ENCODE measurements at places on chromosomes 11 and 22.

- DNase-seq: no peak
Observed at GRCh38 chr11:119802670-119803069, 73.7 kb upstream of the NECTIN1 start.

DNA sequence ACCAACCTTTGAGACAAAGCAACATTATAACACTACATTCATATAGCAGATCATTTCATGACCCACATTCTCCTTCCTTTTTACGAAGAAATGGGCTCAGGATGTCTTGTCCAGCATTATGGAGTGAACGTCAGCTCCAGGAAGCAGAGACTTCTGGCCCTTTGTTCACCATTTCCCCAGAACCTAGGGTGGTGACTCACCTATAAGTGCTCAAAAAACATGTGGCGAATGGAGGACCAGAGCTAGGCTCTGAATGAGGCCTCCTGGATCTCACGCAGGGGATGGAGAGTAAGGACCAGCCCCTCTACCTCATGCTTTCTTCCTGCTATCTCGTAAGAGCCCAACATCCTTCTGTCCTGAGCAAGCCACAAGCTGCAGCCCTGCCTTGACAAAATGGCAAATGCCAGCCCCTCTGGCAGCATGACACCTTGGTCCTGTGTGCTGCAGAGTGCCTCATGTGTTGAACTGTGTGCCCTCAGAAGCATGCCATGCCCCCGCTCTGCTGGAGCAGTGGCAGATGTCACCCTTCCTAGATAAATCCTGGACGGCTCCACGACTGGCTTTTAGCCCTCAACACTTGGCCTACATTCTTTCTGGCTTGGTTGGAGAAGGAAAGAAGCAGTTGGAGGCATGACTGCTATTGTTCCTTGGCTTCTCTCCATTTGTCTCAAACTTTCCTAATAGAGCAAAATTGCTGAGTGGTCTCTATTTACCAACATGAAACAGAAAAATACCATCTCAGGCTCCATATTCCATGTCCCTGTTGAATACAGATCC, 6.5 kb upstream of the ST3GAL4 start:
- DNase-seq: no peak

DNA sequence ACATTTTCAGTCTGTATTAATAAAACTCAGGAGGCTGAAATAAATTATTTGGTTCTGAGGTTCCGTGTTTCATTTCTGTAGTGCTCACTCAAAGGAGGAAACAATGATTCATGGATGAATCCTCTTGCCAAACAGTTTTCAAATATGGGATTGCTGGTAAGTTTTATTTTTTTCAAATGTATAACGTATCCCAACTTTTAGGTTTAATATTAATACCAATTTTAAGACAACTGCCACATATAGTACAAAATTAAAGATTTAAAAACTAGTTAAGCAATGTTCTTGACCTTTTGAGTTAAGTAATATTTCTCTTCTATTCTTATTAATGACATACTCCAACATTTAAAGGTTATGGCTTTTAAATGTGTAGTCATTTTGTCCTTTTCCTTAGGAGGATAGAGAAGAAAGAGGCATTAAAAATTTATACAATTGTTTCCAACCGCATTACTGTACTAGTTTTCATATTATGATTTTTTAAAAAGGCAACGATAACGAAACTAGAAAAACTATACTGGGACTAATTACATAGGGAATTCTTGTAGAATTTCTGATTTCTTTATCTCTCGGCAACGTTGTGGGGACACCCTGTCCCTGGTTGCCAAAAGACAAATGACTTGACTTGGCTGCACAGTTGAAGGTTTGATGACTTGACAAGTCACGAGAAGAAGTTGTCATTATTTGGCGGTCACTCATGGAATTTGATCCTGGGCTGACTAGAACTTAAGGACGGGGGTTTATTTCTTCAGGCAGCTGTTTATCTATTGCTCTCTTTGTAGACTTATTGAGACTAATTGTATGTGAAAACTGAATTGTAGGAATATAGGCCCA, 69.1 kb upstream of the ADSL start:
- DNase-seq: no peak

GRCh38 chr22:27628891-27629631, 172.5 kb downstream of the MN1 start:
- DNase-seq: no peak

DNA sequence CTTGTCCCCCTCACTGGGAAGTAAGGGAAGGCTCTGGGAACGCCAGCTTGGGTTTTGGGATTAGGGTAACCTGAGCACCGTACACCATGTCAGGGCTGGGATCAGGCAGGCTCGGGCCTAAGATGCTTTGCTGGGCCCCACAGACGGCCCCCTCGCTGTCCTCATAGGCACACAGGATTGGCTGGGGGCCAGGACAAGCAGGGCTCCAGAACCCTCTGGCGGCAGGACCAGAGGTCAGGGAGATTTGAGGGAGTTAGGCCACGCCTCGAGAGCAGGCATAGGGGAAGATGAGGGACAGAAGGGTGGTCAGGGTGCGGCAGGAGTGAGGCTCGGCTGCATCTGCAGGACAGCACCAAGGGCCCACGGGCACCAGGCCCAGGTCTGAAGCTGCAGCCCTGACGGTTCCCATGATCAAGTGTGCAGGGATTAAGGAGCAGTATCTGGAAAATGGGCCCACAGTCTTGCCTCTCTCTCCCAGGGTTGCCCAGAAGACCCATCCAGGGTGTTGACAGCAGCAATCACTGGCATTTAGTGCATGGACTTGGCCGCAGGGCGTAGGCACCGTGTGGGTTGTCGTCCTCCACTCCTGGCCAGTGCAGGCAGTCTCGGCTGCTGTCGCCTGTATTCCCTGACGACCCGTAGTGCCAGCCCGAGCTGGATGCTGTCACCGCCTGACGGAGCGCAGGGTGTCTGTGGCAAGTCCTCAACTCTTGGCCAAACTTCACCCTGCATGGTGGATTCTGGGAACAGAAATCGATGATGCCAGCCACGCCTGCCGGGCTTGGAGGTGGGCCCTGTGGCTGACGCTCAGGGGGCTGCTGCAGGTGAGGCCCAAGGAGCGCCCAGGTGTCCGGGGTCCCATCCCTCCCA, 15.7 kb upstream of the GNB1L start:
- DNase-seq: no peak

DNA sequence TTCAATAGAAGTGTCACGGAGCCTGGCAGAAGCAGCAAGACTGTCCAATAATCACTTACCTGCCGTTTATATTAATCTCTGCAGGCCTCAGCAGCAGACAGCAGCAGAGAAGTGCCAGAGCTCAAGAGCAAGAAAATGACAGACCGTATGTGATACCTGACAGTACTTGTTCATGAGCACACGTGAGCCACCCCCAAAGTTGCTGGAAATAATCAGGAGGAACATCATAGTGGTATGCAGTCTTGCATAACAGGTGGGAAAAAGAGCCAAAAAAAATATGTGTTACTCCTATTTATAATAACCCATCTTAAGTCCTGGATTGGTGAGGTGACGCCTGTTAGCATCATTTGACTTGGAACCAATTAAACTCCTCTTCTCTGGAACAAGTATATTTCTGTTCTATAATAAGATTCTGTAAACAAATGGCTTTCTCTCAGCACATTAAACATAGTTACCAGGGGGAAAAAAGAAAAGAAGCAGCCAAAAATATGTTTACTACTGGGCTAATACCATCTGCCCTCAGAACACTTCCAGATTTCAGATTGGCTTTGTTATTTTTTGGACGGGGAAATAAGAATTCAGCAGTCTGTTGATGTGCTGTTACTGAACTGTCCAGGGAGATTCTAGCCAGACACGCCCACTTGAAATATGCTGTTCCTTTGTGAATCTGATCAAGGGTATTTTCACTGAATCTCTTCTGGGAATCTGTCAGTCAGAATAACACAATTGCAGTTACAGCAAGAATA, 7.9 kb upstream of the SLN start:
- DNase-seq: no peak

- DNase-seq: peak; percentile 4
Observed at GRCh38 chr11:9138612-9139579, 47.5 kb upstream of the SCUBE2 start.

DNA sequence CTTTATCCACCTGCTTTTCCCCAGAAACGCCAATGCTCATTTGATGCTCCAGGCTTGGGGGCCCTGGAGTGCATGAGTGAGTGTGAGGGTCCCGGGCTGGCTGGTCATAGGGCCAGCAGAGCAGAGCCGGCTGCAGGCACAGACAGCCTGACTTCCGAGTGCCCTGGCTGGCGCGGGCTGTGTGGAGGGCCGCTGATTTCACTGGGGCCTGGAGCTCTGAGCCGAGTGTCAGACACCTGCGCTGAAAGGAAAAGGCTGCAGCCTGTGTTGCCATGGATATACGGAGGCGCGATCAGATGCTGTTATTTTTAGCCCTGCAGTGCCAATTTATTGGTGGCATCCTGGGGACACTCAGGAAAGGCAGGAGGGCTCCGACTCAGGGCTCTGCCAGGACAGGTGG, 87.6 kb downstream of the ST3GAL4 start:
- no peak for DNase-seq

- no peak for DNase-seq
Observed at GRCh38 chr11:133249065-133249464, 283.2 kb downstream of the OPCML start.

DNA sequence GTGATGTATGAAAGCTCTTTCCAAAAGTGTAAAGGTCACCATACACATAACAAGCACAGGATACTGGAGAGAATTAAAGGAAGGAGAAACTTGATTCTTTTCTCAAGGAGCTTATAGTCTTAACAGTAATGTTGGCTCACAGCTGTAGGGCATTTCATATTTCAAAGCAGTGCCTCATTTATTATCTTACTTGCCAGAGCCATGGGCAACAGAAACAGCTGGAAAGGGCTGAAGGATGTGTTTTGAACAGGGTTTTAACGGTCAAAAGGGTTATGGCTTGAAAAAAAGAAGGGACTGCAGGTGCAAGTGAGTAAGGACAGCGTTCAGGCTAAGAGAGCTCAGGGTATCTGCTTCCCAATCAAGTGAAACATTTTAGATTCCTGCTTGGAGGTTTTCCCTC, 2.7 kb upstream of the GRAMD1B start:
- DNase-seq: no peak

- no peak for DNase-seq
Observed at GRCh38 chr11:73662445-73663157, 16.2 kb downstream of the PLEKHB1 start.

Data from activated T-cell treated with anti-CD3 and anti-CD28 coated beads for 4 hours (primary cell).